ENCODE measurements at places on chromosomes 6 and 20.

DNA sequence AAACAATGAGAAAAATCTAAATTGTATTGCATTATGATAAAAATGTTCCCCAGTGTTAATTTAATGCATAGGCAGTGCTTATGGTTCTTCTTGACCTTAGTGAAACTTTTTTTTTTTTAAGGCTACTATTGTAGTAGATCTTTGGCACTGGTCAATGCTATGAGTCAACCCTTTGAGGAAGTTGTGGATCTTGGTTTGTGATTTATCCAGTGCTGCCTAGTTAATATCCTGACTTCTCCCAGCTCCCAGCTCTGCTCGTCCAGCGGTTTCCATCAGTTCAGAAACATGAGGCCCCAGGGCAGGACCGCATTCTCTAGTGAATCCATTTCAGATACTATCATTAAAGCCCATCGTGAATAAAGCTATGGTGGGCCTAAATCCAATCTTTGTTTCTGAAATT, 364.5 kb upstream of the JARID2 start:
- peak; percentile 91 for DNase-seq

- DNase-seq: no peak
Measured at GRCh38 chr6:150058986-150059385, 9.9 kb downstream of the ULBP3 start.

GRCh38 chr6:94213226-94213625, 793.9 kb upstream of the EPHA7 start:
- DNase-seq: no peak

GRCh38 chr20:50202677-50203076, 12.0 kb downstream of the CEBPB start:
- no peak for DNase-seq

DNA sequence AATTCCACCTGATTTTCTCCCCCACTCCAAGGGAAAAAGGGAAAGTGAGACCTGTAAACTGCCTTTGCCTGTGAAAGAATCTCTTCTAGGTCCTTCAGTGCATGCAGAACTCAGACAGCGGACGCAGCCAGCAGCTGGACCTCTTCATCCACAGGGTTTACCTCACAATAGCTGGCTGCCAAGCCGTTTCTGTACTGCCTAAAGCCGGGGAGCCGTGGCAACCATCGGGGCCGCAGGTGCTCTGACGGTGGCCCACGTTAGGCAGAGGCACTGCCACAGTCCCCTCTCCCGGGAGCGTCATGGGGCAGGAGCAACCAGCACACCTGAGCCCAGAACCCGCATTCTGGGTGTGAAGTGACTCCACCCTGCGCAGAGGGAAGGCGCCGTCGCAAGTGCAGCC, 206.1 kb downstream of the TTLL2 start:
- DNase-seq: no peak

- DNase-seq: no peak
Measured at GRCh38 chr6:82984720-82985119, 80.9 kb downstream of the UBE3D start.

GRCh38 chr6:125738276-125738675, 11.2 kb upstream of the HEY2 start:
- no peak for DNase-seq

- DNase-seq: no peak
Measured at GRCh38 chr20:58719971-58720371, 27.4 kb downstream of the NPEPL1 start.

GRCh38 chr6:142833054-142833453, 111.9 kb downstream of the HIVEP2 start:
- DNase-seq: peak; percentile 28

DNA sequence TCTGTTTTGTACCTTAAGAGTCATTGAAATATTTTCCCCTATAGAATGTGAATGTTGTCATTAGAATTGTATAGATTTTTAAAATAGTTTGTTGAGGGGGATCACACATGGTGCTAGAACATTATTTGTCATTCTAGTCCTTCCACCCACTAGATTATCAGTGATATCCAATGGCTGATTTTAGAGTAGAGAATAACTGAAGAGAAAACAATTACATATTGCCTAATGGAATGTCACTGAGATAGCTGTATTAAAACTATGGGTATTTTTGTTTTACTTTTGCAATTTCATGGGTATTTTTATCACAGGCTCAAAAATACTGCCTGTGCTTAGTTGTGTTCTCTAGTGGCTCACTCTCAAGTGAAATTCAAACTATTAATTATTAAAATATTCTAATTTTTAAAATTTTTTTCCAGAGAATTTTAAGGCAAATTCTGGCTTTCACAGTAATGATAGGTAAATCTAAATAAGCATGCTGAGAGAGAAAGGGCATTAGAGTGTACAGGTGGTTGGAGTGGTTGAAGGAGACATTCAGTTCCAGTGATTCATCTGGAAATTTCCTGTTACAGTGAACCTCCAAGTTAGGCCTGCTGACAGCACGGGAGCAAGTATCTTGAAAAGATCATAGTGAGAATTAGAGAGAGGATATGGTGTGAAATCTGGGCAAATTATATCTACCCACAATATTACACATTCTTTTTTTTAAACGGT, 399.6 kb downstream of the NKAIN2 start:
- no peak for DNase-seq

Measured in COLO829 (cell line).